Caco-2 (cell line): ENCODE measurements at places on chromosomes 1 and 21.

DNA sequence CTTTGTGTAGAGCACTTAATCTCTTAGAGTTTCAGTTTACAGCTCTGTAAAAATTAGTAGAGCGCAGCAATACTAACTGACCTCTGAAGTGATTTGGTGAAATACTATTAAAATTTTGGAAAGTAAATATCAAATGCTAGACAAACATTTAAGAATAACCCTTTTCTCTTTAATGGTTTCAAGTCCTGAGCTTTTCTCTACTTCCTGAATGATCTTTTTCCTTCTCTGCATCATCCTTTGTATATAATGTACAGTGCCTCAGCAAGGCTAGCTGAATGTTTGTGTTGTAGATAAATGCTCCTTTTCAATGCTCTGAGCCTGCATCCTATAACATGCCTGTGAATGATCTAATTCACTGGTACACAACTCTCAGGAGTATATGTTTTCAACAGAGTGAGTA is 272.9 kb downstream of the ADGRL2 start:
- no peak for DNase-seq

- DNase-seq: peak; percentile 17
Observed at GRCh38 chr21:44439211-44439600, 16.1 kb upstream of the LRRC3 start.

GRCh38 chr1:151993734-151994496 is at the start of gene S100A10:
S100A10 (minus strand) TSS chr1:151993859; CDS start chr1:151986230, 7,629 bp downstream.
- peak; percentile 90 for DNase-seq

DNA sequence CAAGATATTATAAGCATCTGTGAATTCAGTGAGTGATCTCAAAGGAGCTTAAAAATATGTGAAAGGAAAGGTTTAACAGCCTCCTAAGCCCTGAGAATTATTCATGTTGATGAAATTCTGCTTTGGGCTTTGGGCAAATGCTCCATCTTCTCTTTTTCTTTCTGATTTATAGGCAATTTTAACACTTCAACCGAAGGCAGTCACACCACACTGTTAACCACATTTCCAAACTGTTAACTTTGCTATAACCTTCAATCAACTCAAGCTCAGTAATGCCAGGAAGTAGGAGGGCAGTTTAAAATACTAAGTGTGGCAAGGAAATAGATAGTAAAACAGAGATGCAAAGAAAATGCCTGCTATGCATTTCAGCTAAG is 54.4 kb upstream of the NEK7 start:
- DNase-seq: no peak
